GM12878 (cell line): ENCODE measurements at places on chromosomes 13 and 19. TPM values are rescaled to one million over a fixed set of nuclear protein-coding genes. Genes with fewer than 3 reads are reported as not detected.

- no peaks in the 10 kb centered on the region for H3K27me3 ChIP-seq
- H3K4me1 ChIP-seq: peaks cover 21% of the 10 kb centered on the region
- H3K4me3 ChIP-seq: no peak overlapping the region
- H3K27ac ChIP-seq: peak overlapping the region; percentile 68
Measured at GRCh38 chr19:16435238-16435917, 36.4 kb downstream of the EPS15L1 start.

DNA sequence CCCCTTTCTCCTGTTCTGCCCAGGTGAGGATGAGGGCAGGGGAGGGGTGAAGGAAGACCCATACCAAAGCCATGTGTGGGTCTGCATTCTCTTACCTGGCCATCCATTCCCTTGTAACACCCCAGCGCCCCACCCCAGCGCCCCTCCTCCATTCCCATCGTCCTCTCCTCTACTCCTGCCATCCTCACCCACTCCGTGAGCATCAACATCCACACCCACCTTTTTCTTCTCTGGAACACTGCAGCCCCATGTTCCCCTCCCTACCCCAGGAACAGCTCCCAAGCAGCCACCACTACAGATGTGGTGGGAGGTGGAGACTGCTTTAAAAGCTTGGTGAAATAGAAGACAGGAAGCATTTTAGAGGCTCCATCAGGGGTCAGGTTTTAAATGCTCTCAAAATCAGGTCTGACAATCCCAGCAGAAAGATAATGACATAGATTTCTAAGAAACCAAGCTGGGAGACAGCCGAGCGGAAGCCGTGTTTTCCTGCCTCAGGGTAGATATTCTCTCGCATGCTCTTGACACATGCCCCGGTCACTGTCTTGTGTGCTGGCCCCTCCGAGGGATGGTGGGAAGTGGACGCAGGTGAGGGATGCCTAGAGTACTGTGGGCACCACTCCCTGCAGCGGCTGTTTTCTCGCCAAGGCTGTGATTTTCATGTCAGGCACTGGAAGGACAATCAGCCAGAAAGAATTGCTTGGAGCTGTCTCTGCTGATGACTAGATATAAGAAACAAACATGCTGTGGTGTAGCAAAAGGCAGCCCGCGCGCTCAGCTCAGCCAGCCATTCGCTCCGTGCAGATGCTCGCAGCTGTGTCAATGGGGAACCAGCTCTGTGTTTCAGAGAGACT, 9.8 kb downstream of the MEDAG start:
- H3K4me1 ChIP-seq: no peaks in the 10 kb centered on the region
- H3K4me3 ChIP-seq: no peak overlapping the region
- no peak for DNase-seq
- no peak overlapping the region for H3K27ac ChIP-seq

DNA sequence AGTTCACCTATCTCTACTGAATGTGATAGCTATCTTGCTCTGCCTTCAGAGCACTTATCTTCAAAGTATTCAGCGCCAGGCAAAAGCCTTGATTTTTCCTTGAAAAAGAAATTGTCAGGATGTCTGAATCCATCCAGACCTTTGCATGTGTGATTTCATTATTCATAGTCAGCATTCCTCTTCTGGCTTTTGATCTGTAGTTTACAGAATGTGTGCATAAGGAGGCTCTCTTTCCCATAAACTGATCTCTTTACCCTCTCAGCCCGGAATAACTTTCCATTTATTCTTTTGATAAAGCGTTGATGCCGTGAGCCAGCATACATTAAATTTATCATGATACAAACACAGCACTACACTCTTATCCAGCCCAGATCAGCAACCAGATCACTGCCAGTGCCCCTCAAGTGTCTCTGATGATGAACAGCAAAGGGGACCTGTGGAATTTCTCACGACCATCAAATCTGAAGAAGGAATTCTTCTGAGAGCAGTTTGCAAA, 130.8 kb downstream of the DNAJC15 start:
- DNase-seq: no peak
- H3K27ac ChIP-seq: no peak overlapping the region
- no peaks in the 10 kb centered on the region for H3K27me3 ChIP-seq

DNA sequence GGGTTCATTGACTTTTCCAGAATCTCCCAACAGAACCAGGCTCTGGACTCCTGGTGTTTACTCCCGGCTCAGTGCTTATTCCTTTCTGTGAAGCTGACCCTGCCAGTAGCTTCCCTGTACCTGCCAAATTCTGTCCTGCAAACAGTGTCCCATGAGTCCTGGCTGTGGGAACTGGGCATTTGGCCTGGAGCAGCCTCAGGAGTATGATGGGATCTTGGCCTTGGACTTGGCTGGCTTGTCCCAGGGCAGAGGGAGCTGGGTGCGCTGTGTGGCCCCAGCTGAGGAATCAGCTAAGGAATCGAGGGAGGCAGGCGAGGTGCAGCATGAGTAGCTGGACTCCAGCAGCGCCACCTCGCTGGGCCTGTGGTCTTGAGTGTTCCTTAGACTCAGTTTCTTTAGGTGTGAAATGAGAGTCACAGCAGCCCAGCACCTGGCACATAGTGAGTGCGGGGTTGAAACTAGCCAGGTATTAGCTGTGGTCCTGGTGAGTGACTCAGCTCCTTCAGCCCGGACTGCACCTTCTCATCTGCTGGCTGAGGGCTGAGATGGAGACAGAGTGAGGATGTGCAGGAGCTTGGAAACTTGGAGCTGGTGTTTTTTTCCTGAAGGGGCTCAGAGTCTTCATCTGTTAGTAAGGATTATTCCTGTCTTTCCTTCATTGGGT, 10.4 kb downstream of the CLASRP start:
- H3K27me3 ChIP-seq: no peaks in the 10 kb centered on the region
- DNase-seq: no peak
- peaks cover 15% of the 10 kb centered on the region for H3K36me3 ChIP-seq
- 0 out of 2 replicates have a peak overlapping the region, but pooled peaks have one; percentile 10 for H3K27ac ChIP-seq

- H3K36me3 ChIP-seq: no peaks in the 10 kb centered on the region
- no peak overlapping the region for H3K4me3 ChIP-seq
- H3K27ac ChIP-seq: no peak overlapping the region
Measured at GRCh38 chr19:13885826-13886365, 9.0 kb downstream of the NANOS3 start.

DNA sequence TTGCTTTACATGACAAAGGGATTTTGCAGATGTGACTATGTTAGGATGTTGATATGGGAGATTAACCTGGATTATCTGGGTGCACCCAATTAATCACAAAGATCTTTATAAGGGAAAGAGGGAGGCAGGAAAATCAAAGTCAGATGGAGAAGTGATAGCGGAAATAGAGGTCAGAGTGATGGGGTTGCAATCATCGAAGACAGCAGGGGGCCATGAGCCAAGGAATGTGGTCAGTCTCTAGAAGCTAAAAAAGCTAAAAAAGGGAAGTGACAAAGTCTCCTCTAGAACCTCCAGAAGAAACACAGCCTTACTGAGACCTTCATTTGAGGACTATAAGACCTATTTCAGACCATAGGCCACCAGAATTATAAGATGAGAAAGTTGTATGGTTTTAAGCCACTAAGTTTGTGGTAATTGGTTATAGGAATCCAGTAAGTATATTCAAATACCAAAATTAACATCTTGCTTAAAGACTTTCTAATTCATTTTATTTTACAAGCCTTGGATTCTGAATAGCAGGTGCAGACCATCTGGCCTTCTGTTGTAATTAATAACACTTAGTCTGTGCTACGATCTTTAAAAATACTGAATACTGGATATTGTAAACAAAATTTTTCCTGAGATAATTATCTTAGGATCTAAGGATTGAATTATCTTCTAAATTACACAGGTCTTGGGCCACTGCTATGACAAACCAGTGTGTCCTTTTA, 493.4 kb upstream of the PCDH20 start:
- H3K27ac ChIP-seq: no peak overlapping the region
- H3K36me3 ChIP-seq: no peaks in the 10 kb centered on the region
- H3K4me1 ChIP-seq: no peaks in the 10 kb centered on the region
- H3K27me3 ChIP-seq: no peaks in the 10 kb centered on the region
- H3K4me3 ChIP-seq: no peak overlapping the region

GRCh38 chr13:30523211-30523610, 57.5 kb upstream of the HMGB1 start:
- no peak for DNase-seq
- no peak overlapping the region for H3K4me3 ChIP-seq
- H3K36me3 ChIP-seq: no peaks in the 10 kb centered on the region
- H3K4me1 ChIP-seq: no peaks in the 10 kb centered on the region
- H3K27me3 ChIP-seq: no peaks in the 10 kb centered on the region

DNA sequence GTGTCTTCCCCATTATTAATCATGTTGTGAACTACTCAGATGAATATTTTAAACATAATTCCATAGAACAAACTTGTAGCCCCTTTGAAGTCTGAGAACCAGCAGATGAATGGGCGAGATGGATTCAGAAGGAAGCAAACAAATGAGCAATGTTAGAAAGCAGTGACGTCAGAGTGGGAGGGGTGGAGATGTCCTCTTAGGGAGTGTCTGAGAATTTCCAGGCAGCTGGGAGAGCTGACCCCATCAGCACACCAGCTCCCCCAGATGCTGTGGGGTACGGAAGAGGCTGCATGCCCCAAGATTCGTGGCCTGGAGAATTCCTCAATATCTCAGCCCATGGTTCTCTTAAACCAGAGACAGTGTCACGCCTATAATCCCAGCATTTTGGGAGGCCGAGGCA, 68.6 kb downstream of the DPF1 start:
- no peak overlapping the region for H3K27ac ChIP-seq
- no peak for DNase-seq
- peaks cover 20% of the 10 kb centered on the region; the same call in 1 of the 2 replicates for H3K36me3 ChIP-seq
- H3K4me3 ChIP-seq: no peak overlapping the region
- H3K4me1 ChIP-seq: no peaks in the 10 kb centered on the region
- H3K27me3 ChIP-seq: no peaks in the 10 kb centered on the region

- DNase-seq: no peak
- no peaks in the 10 kb centered on the region for H3K4me1 ChIP-seq
- no peak overlapping the region for H3K27ac ChIP-seq
- H3K4me3 ChIP-seq: no peak overlapping the region
Measured at GRCh38 chr13:90683711-90684131, 663.8 kb upstream of the MIR17HG start.

DNA sequence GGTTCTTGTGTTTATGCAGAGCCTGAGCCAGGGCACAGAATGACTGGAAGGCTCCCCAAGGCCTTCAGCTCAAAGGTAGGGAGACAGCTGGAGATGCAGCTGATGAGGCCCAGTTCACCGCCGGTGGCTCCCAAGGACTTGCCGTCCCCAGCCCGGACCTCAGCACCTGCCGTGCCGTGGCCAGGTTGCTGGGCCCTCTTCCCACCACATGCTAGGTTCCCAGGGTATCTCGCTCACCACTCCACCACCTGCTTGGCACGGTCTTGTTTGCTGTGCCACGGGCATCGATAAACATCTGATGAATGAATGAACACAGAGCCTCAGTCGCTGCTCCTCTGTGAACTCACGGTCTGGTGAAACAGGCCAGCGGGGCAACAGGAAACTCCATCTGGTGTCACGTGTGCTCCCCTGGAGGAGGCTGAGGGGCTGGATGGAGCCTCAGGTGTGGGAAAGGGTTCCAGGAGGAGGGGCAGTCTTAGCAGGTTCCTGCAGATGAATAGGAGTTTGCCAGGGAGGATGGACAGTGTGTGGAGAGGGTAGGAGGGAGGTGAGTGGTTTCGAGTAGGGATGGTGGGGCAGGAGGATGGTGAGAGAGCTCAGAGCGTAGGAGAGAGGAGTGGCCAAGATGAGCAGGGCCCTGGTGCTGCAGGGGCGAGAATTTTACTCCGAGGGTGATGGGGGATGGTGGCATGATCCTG, 3.6 kb upstream of the KLK14 start:
- H3K27ac ChIP-seq: no peak overlapping the region
- no peak overlapping the region for H3K4me3 ChIP-seq
- H3K27me3 ChIP-seq: no peaks in the 10 kb centered on the region
- no peak for DNase-seq
- H3K4me1 ChIP-seq: no peaks in the 10 kb centered on the region

DNA sequence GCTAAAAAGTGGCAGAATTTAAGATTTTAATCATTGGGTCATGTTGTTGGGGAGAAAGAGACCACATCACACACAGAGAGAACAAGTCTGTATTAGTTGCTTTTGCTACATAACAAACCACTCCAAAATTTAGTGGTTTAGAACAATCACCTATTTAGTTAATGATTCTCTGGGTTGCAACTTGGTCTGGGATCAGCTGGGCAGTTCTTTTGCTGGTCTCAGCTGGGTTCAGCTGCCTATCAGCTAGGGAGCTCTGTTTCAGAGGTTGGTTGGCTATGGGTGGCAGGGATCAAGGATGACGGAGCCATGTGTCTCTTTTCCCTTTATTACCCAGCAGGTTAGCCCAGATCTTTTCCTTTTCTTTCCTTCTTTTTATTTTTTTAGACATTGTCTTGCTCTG, 8.9 kb downstream of the PINLYP start:
- H3K4me3 ChIP-seq: no peak overlapping the region
- peaks cover 5% of the 10 kb centered on the region for H3K4me1 ChIP-seq
- no peaks in the 10 kb centered on the region for H3K27me3 ChIP-seq
- DNase-seq: no peak
- H3K36me3 ChIP-seq: no peaks in the 10 kb centered on the region

DNA sequence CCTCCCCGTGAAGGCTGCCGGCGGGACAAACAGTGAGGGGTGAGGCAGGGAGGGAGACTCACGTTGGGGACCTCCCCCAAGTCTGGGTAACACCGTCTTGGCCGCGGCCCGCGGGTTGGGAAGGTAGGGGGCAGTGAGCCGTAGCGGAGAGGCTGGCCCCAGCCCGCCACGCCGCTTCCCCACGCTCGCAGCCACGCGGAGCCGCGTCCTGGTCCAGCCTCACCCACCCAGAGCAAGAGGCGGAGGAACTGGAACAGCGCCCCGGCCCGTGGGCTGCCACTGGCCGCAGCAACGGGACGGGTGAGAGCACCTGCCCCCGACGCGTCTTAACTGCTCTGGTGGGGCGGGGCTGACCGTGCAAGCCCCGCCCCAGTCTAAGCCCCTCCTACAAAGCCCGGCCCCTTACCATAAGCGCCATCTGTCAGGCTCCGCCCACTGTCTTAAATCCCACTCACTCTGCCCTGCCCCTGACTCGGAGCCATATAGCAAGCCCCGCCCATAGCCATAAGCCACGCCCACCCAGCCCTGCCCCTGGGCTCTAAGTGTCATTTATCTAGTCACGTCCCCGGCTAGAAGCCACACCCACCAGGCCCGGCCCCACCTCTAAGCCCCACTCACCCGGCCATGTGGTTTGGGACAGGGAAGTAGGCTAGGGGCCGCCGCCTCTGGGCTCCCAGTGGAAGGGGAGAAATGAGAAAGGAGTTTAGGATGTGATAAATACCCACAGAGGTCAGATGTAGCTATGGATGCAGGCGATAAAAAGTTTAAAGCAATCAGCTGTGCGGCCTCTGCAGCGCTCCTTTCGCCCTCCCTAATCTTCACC, 2.1 kb upstream of the CCL25 start:
- no peaks in the 10 kb centered on the region for H3K36me3 ChIP-seq
- H3K27ac ChIP-seq: peak overlapping the region; percentile 59
- H3K4me3 ChIP-seq: peak overlapping the region; percentile 66
- H3K27me3 ChIP-seq: no peaks in the 10 kb centered on the region
- peak; percentile 91 for DNase-seq

- peaks cover 5% of the 10 kb centered on the region for H3K4me1 ChIP-seq
- peak within 1 kb of the TSS; percentile 73 for H3K27ac ChIP-seq
- H3K4me3 ChIP-seq: peak within 1 kb of the TSS; percentile 93
- H3K27me3 ChIP-seq: no peaks in the 10 kb centered on the region
- peaks cover 12% of the 10 kb centered on the region for H3K36me3 ChIP-seq
Measured at GRCh38 chr19:6424195-6424938, at the start of gene KHSRP. KHSRP (minus strand) TSS chr19:6424811; CDS start chr19:6424701, 110 bp downstream.

Gene KLK4
- not detected in 2 replicates for total RNA-seq

Gene CEACAM8
- not detected in 2 replicates for total RNA-seq

Gene MEIOSIN
- total RNA-seq: not detected in 2 replicates

Gene MEDAG
- not detected in 2 replicates for total RNA-seq
